CD4-positive, CD25-positive, alpha-beta regulatory T cell (primary cell): ENCODE measurements at places on chromosomes 6 and 20. TPM values are rescaled to one million over a fixed set of nuclear protein-coding genes. Genes with fewer than 3 reads are reported as not detected.

GRCh38 chr6:46352541-46353268 is 138.5 kb downstream of the RCAN2 start:
- no peaks in the 10 kb centered on the region for H3K36me3 ChIP-seq
- H3K4me1 ChIP-seq = no peaks in the 10 kb centered on the region
- no peak overlapping the region for H3K4me3 ChIP-seq
- no peak for DNase-seq
- H3K27me3 ChIP-seq = no peaks in the 10 kb centered on the region

- H3K27me3 ChIP-seq = no peaks in the 10 kb centered on the region
- no peak for DNase-seq
- no peak overlapping the region for H3K4me3 ChIP-seq
- no peaks in the 10 kb centered on the region for H3K36me3 ChIP-seq
These were observed 242.6 kb downstream of the ARID1B start for GRCh38 chr6:157019733-157020132.

F13A1 gene
- polyA plus RNA-seq = not detected

SLC22A7 gene
- not detected for polyA plus RNA-seq
